ENCODE measurements at places on chromosomes 11 and 22. TPM values are rescaled to one million over a fixed set of nuclear protein-coding genes. Genes with fewer than 3 reads are reported as not detected.

GRCh38 chr11:35619116-35619854, 1.0 kb downstream of the FJX1 start:
- peak; percentile 71 for DNase-seq

The ZFTA gene
- 1.9 TPM for polyA plus RNA-seq

DNA sequence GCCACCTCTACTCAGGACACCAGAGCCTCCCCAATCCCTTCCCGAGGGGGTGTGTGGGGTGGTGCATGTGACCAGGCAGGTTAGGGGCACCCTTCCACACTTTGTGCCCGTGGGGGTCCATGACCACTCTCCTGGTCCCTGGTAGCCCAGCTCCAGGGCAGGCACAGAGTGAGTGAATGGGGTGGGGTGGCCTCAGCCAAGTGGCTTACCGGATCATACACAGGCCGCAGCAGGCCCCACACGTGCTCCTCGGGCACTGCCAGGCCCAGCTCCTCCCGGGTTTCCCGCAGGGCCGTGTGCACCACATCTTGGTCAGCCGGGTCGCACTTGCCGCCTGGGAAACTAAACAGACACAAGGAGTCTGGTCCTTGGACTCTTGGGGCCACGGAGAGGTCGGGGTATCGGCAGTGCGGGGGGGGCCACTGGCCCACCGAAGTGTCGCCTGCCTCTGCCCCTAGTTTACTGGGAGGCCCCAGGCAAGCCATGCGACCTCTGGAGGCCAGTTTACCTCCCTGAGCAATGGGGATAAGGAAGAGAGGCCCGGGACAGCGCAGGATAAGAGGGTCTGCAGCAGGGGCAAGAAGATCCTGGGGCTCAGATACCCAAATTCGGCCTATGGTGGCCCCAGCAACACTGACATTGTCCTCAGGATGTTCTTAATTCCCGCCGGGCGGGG, 889 bp downstream of the NUDT8 start:
- no peak for DNase-seq

- peak; percentile 46 for DNase-seq
These were observed 65.5 kb downstream of the ARHGAP42 start for GRCh38 chr11:100752371-100753171.

GRCh38 chr11:57900320-57900719, 123.4 kb upstream of the OR9Q1 start:
- DNase-seq = peak; percentile 80

The OR8G5 gene
- not detected for polyA plus RNA-seq

The SIPA1 gene
- polyA plus RNA-seq = 7.5 TPM

- peak; percentile 3 for DNase-seq
These were observed 3.4 kb downstream of the CADM1 start for GRCh38 chr11:115500547-115501501.

The PGGHG gene
- polyA plus RNA-seq = 1.5 TPM

DNA sequence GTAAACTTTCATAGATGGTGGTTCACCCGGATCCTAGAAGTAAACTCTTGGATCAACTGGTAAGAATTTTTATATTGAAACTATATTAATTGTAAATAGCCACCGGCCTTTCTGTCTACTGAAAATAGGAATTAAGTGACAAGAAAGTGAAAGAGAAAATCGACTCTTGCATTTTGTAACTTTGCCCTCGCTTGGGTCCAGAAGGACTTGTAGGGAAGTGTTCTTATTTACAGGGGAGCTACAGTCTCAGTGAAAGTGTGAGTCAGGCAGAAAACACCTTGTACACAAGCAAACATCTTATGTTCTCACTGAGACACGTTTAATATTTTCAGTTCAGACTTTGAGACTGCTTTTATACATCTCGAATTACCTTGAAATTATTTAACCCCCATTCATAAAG, 238.9 kb downstream of the BLID start:
- no peak for DNase-seq

GRCh38 chr11:16607675-16608644, 130.5 kb upstream of the C11orf58 start:
- DNase-seq = peak; percentile 88

The HSPB2 gene
- polyA plus RNA-seq = 0.16 TPM

- no peak for DNase-seq
These were observed 2.7 kb upstream of the SDF2L1 start for GRCh38 chr22:21639359-21639758.

GRCh38 chr11:61028135-61028729, 56.8 kb downstream of the CD6 start:
- no peak for DNase-seq

The CNGA4 gene
- 0.06 TPM for polyA plus RNA-seq

The RASL10A gene
- not detected for polyA plus RNA-seq

The OR51I1 gene
- polyA plus RNA-seq = not detected

The ADM gene
- polyA plus RNA-seq = 48.9 TPM

- peak; percentile 45 for DNase-seq
These were observed 96.4 kb downstream of the KIAA1671 start for GRCh38 chr22:25048659-25049647.

The CCDC116 gene
- 0.03 TPM for polyA plus RNA-seq

GRCh38 chr22:32067613-32068012, 24.6 kb downstream of the SLC5A1 start:
- no peak for DNase-seq

DNA sequence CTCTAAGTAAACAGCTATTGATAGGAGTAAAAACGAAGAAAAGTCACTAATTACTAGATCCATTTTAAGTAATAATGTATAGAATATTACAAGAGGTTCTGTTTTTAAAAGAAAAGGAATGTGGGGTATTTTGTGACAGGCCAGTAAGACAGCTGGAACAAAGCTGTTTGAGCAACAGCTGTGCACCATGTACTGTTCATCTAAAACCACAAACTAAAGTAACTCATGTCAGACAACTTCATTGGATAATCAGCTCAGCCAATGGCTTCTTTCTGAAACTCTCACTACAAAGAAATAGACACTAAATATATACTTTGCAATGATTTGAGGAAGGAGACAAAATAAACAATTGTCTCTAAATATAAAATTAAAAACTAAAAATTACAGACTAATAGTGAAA, 16.1 kb downstream of the RRAS2 start:
- DNase-seq = no peak

The SEZ6L gene
- not detected for polyA plus RNA-seq

GRCh38 chr11:41392596-41392995, 66.9 kb downstream of the LRRC4C start:
- no peak for DNase-seq

DNA sequence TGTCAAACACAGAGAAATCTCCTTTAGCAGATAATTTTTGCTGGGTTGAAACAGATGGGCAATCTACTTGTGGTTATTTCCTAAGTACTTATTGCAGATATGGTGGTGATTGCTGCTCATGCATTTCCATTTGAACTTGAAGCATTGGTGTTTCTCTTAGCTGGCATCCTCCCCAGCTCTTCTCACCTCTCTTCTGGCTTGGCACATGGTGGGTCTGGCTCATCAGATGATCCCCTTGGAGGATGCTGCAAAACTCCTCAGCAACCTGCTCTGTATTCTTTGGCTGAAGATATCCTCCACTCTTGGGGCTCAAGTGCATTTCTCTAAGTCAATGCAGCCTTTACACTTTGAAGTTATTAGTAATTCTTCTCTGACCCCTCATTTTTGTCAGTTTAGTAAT, 87.3 kb upstream of the MYO18B start:
- no peak for DNase-seq

The C1QTNF4 gene
- not detected for polyA plus RNA-seq

The CCDC88B gene
- 4.6 TPM for polyA plus RNA-seq

DNA sequence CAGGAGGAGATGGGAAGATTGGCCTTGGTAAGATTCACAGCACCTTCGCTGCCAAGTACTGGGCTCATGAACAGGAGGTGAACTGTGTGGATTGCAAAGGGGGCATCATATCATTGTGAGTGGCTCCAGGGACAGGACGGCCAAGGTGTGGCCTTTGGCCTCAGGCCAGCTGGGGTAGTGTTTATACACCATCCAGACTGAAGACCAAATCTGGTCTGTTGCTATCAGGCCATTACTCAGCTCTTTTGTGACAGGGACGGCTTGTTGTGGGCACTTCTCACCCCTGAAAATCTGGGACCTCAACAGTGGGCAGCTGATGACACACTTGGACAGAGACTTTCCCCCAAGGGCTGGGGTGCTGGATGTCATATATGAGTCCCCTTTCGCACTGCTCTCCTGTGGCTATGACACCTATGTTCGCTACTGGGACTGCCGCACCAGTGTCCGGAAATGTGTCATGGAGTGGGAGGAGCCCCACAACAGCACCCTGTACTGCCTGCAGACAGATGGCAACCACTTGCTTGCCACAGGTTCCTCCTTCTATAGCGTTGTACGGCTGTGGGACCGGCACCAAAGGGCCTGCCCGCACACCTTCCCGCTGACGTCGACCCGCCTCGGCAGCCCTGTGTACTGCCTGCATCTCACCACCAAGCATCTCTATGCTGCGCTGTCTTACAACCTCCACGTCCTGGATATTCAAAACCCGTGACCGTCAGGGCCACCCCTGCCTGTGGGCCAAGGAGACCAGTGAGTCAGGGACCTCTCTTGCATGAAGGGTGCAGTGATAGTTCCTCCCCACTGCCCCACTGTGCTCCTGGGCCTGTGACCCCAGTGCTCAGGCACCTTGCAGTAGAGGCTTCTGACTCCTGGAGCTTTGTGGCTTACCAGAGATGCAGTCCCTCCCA, 83.6 kb downstream of the BCR start:
- DNase-seq = peak; percentile 69

DNA sequence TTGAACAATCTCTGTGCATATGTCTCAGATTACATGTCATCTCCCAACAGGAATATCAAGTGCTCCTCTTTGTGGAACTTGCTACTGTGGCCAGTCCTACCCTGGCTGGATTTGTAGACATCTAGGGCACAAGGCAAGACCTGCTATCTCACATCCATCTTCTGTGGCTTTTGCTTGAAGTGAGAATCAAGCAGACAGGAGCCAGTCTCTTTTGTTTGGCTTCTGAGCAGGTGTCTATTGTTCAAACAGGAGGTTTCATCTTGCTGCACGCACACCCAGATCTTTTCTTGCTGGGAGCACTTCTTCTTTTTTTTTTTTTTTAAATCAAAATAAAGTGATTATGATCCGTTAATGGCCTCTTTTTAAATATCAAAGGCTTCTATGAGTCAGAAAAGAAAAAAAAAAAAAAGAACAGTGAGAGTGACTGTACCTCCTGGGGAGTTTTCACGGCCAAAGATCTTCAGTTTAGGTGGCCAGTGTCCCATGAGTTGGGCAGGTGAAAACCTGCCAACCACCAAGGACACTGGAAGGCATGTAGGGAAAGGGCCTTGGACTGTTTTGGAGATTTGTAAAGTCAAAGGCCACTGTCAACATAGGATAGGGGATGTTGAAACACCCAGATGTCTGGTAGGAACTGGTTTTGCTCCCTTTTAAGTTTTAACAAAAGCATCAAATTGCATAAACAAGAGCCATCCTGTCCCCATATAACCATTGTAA, 78.1 kb downstream of the CD44 start:
- DNase-seq = peak; percentile 49

GRCh38 chr11:114187173-114187572, 109.0 kb upstream of the NNMT start:
- DNase-seq = no peak

GRCh38 chr22:46465793-46466192, 71.6 kb downstream of the CELSR1 start:
- DNase-seq = no peak

- no peak for DNase-seq
These were observed 8.4 kb downstream of the CBX6 start for GRCh38 chr22:38863531-38864131.

GRCh38 chr11:43403357-43404231, 44.9 kb downstream of the TTC17 start:
- no peak for DNase-seq

The CCDC15 gene
- 2.8 TPM for polyA plus RNA-seq

DNA sequence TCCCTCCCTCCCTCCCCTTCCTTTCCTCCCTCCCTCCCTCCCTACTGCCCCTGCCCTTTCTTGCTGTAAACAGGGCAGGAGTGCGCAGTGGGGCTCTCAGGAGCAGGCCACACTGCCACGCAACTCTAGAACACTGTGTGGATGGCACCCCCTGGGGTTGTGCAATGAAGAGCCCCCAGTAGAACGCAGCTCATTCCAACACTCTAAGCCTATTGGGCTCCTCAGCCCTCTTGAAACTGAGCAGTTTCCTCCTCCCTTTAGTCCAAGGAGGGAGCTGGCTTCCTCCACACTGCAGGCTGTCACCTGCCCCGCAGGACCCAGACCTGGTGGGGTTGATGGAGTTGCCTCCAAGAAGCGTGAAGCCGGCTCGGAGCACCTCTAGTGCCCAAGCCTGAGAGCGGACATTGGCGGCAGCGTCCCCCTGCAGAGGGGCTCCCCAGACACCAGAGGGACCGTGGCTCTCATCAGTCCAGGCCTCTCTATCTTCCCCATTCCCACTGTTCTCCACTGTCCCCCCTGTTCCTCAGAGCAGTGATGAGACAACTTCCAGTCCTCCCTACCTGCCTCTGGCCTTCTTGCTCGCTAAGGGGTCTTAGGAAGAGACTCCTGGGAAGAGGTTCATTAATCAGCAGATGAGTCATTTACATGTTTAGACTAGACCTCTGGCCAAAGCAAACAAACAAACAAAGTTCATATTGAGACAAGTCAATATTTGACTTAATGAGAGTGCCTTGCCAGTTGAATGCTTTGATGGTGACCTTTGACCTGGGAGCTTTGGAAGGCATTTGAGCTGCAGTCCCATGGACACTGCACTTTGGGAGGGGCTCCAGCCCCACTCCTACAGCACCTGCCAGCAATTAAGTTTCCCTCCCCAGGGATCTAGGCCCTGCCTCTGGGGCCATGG, 64.0 kb downstream of the RPUSD4 start:
- DNase-seq = no peak

- peak; percentile 31 for DNase-seq
These were observed 69.0 kb downstream of the LARGE1 start for GRCh38 chr22:33851240-33851639.

- peak; percentile 19 for DNase-seq
These were observed 1041.0 kb upstream of the CNTN5 start for GRCh38 chr11:97979741-97980140.

DNA sequence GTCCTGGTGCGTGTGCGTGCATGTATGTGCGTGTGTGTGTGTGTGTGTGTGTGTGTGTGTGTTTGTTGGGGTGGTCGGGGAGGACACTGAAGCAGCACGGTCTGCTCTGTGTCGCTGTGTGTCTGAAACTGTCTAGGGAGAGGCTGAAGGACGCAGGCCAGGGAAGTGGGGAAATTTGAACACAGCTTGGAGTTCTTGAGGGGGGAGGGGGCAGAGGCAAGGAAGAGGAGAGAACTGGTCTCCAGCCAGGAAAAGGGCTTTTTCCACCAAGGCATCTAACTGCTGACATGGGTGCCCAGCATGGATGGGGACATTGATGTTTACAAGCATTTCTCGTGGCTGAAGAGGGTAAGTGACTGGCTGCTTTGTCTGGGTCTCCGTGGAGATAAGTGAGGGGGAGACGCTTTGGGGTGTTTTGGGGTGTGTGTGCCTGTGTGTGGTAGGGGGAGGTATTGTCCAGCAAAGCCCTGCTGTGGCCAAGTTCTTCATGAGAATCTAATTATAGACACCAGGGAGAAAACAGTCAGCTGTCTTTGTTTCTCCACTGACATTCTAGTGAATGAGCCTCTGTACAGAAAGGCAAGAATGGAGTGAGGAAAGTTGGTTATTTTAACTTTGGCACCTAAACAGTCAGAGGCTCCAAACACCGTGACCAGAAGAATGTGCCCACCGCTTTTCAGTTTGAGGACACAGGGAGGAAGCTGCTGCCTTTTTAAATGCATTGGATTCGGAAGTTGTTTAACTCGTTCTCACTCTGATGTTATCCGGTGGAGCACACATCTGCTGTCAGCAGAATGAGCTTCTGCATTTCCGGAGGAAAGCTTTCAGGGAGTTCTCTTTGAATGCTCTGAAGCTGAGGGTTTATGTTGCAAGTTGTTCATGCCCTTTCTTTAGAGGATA, 63.7 kb downstream of the PPFIBP2 start:
- no peak for DNase-seq

GRCh38 chr11:74322667-74323066, 11.2 kb upstream of the P4HA3 start:
- no peak for DNase-seq

GRCh38 chr11:133987171-133987570, 30.4 kb upstream of the IGSF9B start:
- DNase-seq = no peak

Data from mammary epithelial cell (primary cell).